ENCODE measurements at places on chromosomes 2 and 18.

GRCh38 chr2:38945911-38946310 is 56.2 kb downstream of the ARHGEF33 start:
- no peak for DNase-seq

DNA sequence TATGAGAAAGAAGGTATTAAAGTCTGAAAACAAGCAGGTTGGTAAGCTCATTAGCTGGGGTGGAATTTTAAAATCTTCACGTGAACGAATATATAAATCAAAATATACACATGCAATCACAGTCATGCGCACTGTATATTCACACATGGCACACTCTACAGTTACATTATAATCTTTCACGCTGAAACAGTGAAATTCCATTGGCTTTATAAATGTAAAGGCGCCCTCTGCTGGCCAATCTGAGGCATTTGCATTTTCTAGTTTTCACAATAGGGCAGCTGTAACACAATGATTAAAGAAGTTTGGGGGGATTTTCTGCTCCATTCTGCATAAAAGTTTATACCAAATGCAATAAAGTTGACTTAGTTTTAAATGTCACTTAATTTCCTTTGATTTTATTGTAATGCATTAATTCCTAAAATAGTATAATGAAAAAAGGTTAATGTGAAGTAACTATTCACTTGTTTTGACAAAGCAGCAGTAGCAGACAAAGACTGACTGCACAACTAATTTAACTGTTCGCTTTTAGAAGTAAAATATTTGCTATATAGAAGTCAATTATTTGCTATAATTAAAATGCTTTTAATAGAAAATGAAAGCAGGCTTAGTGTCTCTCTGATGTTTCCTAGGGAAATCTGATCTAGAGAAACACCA is 17.2 kb downstream of the IFIH1 start:
- peak; percentile 83 for DNase-seq

DNA sequence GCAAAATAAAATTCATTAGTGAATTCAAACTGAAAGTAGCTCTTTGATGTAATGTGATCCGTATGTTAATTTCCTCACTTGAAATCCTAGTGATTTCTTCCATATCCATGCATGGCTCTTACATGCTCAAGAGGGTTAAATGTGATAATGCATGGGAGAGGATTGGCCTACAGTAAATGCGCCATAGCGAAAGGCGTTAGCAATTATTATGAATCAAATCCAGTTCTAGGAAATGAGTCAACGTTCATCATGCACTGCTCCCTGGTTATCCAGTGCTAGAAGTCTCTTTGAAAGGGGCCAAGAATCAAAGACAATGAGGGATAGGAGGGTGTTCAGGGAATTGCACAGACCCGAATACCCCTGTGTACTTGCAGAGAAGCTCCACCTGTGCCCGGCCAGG is 101.4 kb upstream of the RASGRP3 start:
- DNase-seq = peak; percentile 44

- DNase-seq = no peak
These were observed 81.7 kb downstream of the EPC2 start for GRCh38 chr2:148726228-148726627.

DNA sequence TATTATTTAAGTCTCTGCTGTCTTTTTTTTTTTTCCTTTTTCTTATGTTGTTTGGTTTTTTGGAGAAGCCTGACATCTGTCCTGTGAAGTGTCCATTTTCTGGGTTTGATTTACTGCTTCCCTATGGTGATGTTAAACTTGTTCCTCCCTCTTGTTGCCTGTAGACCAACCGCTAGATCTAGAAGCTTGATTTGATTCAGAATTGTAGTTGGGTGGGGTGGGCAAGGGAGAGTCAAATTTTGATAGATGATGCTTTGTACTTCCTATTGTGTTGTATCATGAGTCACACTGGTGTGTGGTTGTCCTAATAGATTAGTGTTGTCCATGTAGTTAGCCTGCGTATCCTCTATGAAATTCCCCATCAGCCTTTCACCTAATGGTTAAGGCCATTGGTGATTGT is 35.4 kb downstream of the CAB39 start:
- no peak for DNase-seq

- no peak for DNase-seq
These were observed 112.0 kb upstream of the NDUFV2 start for GRCh38 chr18:8990276-8991031.

All from foreskin fibroblast (primary cell).